Cerebellar cortex (tissue), 1 donor: ENCODE measurements at places on chromosomes 12 and 14.

DNA sequence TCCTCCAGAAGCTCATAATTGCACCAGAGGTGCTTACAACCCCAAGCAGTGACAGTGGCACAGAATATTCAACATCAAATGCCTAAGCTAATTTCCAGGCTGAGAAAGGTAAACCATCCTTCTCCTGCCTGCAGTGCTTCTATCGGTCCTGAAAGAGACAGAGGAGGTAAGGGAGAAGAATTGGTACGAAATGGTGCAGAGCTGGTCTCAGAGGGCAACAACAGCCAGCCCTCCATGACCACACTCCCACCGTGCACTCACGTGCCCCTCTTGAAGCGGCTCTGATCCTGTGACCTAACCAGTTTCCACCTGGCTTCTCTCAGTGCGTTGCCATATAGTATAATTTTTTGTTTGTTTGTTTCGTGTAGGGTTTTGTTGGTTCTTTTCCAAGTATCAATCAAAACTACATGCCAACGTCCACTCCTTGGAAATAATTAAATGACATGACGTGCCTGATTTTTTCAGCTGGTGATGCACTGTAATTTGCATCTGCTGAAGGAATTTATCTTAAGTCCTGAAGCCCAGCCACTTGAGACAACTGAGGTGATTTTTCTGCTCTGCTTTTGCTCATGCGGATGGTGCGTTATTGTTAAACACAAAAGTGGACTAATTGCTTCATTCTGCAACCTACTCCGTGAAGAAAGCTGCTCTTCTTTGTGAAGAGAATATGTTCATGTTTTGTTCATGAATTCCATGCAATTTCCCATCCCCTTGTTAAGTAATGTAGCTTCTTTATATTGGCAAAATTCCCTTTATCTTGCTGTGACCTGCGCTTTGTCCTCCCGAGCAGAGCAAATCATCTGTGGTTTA, 1.3 kb upstream of the ATP2A2 start:
- DNase-seq = peak; percentile 44

- DNase-seq = no peak
These were observed 10.3 kb upstream of the GPHB5 start for GRCh38 chr14:63328787-63329737.

DNA sequence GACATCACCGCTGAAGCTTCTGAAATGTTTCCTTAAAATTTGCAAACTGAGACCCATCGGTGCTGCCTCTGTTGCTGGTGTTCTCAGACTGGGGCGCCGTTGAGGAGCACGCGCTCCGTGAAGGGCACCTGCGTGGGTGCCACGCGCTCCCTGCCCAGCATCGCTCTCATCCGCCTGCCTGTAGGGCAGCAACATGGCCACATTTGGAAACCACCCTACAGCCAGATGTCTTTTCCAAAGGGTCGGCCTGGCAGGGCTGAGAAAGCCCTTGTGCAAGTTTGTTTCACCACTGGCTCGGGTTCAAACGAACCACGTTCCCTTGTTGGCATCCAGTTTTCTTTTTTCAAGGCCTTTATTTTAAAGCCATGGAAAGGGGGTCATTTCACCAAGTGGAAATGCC, 13.9 kb downstream of the ADGRD1 start:
- DNase-seq = no peak

- DNase-seq = peak; percentile 65
These were observed 76.9 kb upstream of the PSMA6 start for GRCh38 chr14:35215110-35215813.

DNA sequence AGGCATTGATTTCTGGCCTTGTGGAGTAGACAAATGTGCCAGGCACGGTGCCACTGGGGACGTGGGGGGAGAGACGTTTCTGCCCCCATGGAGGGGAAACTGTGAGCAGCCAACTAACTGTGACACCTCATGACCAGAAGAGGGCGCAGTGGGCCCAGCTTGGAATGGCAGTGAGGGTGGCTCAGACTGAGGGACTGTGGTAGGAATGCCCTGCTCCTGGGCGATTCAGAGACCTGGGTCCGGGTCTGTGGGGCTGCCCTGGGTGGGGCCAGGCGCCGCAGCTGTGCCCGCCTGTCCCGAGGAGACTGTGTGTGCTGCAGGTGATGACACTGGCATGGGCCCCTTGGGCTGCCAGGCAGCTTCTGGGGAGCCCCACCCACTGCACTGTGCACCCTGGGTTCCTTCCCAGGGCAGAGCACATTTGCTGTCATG, 60.6 kb downstream of the SLC25A47 start:
- peak; percentile 81 for DNase-seq

DNA sequence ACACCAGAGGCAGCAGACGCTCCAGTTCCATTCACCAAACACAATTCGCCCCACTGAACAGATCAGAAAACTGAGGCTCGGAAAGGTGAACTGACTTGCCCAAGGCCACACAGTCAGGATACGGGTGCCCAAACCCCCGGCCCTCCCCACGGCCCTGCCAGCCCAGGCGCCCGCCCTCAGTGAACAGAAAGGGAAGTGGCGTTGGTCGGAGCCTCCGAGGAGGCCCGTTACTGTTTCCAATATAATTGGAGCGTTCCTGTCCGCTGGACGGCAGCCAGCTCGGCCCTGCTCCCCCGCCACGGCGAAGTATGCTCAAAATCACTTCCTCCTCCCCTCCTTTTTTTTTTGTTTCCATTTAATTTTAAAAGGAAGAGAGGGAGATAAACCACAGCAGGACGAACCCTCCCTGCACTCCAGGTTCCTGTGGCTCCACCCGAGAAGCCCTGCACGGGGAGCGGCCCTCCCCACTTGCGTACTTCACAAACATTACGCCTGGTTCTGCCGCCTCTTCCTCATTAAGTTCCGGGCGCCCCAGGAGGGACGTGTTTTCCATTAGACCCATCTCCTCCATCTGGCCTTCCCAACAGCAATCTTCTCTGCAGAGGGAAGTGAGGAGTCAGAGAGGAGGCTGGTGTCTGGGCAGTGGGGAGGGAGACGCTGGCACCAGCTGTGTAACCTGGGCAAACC, 61.1 kb downstream of the NCOR2 start:
- DNase-seq = peak; percentile 50

DNA sequence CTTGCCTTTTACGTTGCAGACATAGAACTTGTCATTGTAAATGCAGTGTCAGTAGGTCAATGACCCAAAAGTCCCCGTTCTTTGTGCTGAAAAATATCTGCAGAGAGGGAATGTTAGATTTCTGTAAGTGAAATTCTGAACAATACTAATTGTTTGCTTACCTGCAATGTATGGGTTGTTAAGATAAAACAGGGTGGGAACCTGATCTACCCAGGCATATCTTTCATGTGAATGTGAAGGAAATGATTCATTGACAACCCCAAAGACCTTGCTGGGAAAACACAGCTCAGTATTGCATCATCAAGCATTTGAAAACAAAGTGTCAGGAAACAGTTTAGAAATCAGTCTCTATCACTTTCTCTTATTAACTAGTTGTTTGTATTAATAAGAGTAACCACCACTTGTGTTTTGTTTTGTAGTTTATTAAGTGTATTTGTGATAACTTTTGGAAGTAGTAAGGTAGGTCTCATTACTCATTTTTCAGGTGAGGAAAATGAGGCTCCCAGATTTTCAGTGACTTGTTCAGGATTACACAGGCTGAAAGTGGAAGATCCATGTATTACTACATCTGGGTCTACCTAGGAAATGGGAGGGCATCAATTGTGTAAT, 57.9 kb upstream of the SLC38A2 start:
- DNase-seq = no peak

- no peak for DNase-seq
These were observed 130.3 kb upstream of the RBM19 start for GRCh38 chr12:114096461-114096860.

- no peak for DNase-seq
These were observed 117.1 kb upstream of the RGS6 start for GRCh38 chr14:71815110-71815509.

DNA sequence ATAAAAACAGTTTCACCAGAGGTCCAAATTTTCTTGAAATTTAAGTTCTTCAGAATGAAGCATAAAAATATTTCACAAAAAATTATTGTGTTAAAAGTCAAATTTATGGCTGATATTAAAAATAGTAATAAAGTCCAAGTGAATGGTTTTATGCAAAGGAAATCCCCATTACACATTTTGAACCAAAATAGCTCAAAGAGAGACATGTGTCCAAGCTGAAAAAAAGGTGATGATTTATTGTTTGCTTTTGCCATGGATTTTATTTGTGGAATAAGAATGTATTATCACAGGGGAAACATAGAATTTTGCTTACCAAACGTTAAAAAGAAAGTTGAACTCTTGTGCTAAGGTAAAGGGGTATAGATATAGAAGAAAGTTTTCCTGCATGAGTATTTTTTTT, 4.6 kb downstream of the FOXG1 start:
- no peak for DNase-seq
